Fibroblast of the aortic adventitia (primary cell): ENCODE measurements at places on chromosomes 2 and 18. TPM values are rescaled to one million over a fixed set of nuclear protein-coding genes. Genes with fewer than 3 reads are reported as not detected.

DNA sequence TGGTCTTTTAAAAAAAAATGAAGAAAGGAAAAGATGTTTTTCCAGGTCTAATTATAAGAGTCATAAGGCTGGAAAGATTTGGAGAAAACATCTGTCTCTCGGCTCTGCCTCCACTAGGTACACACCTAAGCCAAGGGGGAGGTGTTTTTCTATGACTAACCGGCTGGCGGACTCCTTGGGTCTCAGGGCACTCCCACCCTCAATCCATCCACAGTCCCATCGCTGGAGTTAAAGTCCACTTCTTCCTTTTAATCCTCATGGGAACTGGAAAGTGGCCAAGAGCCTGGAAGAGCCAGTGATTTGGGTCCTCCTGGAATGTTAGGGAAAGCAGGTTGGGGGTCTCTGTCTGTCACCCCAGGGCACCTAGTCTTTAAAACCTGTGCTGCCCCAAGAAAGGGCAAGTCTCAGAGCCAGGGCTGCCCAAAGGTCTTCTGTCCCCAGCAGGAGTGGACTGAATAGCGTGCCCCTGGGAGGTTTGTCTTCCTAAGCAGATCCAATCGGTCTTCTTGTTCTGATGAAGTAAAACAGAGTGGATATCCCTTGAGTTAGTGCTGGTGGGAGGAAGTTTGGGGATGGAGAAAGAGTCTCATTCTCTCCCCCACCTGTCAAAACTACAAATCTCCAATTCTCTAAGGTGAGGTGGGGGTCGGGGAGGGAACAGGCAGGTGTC, 66.4 kb downstream of the MCFD2 start:
- peak; percentile 94 for DNase-seq

GRCh38 chr2:10619643-10620042, 70.1 kb downstream of the NOL10 start:
- no peak for DNase-seq

GRCh38 chr2:71419145-71419544, 34.2 kb upstream of the DYSF start:
- DNase-seq = no peak

- no peak for DNase-seq
Observed at GRCh38 chr18:70523792-70524182, 234.9 kb downstream of the SOCS6 start.

- DNase-seq = peak; percentile 68
Observed at GRCh38 chr2:26477911-26478253, at the start of gene OTOF. TSS of gene OTOF (minus strand) at chr2:26478124.

DNA sequence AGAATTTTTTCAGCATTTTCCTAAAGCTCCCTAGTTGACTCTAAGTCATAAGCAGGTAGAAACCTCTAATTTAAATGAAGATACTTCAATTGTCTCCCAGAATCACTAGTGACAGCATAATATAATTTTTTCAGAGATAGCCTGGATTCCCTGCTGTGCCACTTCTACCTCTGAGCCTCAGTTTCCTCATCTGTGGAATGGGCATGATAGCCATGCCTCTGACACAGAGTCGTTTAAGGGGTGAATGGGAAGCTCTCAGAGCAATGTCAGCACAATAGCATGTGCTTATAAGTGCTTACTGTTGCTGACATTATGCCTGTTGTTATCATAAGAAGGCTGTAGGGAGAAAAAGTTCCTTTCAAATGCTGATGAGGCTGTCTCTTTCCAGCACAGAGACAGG, 48.0 kb downstream of the SFXN5 start:
- no peak for DNase-seq

DNA sequence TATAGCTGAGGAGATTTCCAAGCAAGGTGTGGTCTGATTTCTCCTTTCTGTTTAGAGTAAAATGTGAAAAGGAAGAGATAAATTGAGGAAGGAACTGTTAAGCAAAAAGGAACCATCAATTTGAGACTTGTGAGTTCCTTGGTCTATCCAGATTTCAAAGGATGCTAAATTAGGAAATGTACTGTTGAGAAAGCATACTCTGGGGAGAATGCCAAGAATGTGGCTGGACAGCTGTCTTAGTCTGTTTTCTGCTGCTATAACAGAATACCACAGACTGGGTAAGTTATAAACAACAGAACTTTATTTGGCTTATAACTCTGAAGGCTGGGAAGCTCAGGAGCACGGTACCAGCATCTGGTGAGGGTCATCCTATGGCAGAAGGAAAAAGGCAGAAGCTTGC, 1097.2 kb downstream of the TDRD15 start:
- no peak for DNase-seq

DNA sequence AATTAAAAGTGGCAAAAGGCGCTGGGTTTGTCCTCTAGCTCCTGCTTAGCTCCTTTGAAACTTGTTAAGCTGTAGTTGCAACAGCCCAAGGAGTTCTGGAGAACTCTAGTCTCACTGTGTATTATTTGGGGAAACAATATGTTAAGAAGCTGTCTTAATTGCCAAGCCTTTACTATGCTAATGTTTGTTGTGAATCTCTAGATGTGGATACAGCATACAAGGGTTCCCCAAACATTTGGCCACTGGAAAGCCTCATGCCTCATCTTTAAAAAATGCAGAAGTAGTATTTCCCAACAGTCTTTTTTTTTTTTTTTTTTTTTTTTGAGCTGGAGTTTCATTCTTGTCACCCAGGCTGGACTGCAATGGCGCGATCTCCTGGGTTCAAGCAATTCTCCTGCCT, 236.7 kb downstream of the PRKCE start:
- peak; percentile 70 for DNase-seq

GRCh38 chr18:73784853-73785252, 362.8 kb downstream of the FBXO15 start:
- DNase-seq = no peak

DNA sequence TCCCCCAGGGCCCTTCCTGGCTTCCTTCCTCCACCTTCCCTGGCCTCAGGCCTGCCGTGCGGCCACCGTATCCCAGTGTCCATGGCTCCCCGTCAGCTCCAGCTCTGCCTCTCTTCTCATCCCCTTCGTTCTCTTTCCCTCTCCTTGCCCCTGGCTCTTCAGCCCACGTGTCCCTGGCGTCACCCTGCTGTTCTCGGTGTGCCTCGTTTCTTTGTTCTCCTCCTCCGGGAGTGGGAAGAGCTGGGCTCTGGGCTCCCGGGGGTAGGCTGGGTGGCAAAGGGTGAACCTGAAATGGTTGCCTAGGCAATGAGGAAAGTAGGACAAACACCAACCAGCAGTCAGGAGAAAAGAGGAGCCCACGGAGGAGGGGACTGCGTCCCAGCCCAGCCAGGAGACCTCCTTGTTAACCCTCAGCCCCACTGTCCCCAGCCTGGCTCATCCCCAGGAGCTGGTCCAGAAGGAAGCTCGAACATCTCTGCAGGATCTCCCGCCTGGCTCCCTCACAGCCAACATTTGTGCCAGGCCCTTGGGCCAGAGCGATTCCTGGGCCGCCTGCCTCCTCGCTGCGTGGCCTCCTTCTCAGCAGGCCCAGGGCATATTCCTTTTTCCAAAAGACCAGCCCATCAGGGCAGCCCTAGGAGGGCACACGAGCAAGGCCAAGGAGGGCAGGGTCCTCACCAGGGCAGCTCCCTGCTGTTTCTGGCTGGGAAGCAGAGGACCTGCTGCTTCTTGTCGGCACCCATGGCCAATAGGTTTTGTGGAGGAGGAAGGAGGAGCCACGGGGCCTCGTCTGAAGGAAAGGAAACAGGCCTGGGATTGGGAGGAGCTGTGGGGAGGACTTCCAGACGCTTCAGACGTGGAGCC, 30.9 kb upstream of the DNMT3A start:
- DNase-seq = no peak

- no peak for DNase-seq
Observed at GRCh38 chr2:101823859-101824258, 126.4 kb downstream of the MAP4K4 start.

GRCh38 chr2:25490217-25490616, 148.5 kb upstream of the DNMT3A start:
- peak; percentile 6 for DNase-seq

GRCh38 chr2:228367356-228367755, 185.9 kb upstream of the SPHKAP start:
- no peak for DNase-seq

DSG4 gene
- not detected in 2 replicates for total RNA-seq

SKOR2 gene
- not detected in 2 replicates for total RNA-seq

PXDN gene
- 55.5 and 137 TPM in 2 replicates for total RNA-seq

POMC gene
- total RNA-seq = 0.63 and 7.5 TPM in 2 replicates
